ENCODE measurements at places on chromosomes 11 and 22.

- no peak for DNase-seq
These were observed 73.8 kb upstream of the ARFGAP3 start for GRCh38 chr22:42930810-42931420.

DNA sequence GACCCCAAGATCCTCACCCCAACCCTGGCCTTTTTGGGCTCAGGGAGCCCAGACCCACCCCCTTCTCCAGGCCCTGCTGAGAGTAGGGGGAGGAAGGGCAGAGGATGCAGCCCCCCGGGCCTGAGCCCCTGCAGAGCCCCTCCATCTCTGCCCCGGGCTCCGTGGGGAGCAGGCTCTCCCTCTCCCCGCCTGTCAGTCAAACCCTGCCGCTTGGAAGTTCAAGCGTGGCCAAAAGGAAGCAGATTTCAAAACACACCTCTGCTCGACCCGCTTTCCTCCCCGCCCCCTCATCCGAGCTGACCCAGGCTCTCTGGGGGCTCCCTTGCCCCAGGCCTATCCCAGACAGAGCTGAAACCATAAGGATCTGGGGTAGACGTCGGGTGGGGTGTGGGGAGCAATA lies 39.0 kb upstream of the CD82 start:
- DNase-seq, result no peak

DNA sequence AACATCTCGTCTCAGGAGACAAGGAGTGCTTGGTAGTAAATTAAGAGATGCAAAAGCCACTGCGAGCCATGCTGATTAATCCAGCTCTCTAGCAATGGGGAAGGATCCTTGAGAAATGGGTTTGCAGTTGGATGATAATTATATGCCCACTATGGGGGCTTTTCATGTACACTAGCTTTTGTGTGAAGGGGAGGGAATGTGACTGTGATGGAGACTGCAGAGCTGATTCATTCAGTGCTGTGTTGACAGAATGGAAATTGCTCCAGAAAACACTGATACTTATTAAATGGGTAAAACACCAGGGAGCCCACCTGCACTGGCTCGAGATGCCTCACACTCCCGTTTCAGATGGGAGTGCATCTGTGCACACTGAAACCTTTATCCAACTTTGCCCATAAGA lies 37.0 kb upstream of the KIRREL3 start:
- no peak for DNase-seq

DNA sequence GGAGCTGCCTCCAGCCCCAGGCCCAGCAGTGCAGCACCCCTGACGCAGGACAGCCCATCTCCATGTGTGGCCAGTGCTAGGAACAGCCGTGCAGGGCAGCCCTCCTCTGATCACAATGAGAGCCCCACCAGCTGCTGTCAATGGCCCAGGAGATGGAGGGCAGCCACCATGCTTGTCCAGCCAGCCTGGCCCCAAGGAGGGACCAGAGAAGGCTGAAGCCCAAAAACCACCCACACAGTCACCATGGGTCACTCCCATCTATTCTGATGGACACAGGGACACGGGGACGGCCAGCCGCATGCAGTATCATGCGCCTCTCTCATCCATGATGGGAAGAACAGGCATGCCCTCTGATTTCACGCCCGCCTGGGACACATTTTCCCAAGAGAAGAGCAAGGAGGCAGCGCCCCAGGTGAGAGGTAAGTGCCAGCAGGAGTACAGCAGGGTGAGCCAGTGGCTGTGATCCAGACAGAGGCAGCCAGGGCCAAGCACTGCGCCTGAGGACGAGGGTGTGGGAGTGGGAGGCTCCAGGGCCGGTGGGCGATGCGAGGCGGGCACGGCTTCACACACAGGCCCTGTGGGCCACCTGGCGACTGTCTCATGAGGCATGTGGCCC lies 33.6 kb upstream of the GNB1L start:
- no peak for DNase-seq

GRCh38 chr11:126840975-126841374 lies 159.6 kb downstream of the KIRREL3 start:
- no peak for DNase-seq

- DNase-seq, result no peak
These were observed 1349.0 kb downstream of the BRD1 start for GRCh38 chr22:48478529-48479265.

GRCh38 chr22:37819105-37819433 lies 4.1 kb upstream of the GALR3 start:
- no peak for DNase-seq

GRCh38 chr11:5368502-5369043 lies 15.0 kb upstream of the OR51M1 start:
- no peak for DNase-seq

DNA sequence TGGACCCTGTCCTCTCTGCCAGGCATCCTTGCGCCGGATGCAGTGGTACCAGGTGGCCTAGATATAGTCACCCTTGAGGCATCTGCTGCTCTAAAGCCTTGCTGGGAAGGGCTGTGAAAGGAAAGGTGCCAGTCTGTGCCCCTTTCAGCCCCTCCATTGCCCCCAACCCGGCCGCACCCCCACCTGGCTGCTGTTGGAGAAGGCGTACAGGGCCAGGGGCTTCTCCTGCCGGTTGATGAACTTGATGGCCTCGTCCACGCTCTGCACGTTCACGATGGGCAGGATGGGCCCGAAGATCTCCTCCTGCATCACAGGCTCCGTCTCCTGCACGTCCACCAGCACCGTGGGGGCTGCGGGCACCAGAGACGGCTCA lies 10.2 kb downstream of the ALDH3B2 start:
- no peak for DNase-seq

DNA sequence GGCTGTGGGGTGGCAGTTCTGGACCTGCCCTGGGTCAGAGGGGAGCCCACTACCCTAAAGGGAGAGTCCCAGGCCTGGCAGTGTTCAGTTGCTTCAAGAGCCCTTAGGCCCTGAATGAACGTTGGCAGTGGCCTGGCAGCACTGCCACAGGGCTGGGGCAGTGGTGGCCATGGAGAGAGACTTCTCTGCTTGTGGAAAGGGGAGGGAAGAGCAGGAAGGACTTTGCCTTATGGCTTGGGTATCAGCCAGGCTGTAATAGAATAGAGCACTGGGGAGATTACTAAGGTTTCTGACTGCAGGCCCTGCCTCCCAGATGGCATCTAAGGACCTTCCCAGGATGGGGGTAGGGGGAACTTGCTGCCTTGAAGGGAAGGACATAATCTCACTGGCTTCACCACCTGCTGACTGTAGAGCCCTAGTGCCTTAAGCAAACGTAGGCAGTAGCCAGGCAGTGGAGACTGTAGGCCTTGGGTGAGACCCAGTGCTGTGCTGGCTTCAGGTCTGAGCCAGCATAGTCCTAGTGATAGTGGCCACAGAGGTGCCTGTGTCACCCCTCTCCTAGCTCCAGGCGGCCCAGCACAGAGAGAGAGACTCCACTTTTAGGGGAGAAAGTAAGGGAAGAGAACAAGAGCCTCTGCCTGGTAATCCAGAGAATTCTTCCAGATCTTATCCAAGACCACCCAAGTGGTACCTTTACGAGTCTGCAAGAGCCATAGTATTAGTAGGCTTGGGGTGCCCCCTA lies 27.6 kb downstream of the PLA2G6 start:
- DNase-seq, result no peak

- DNase-seq, result no peak
These were observed 48.8 kb upstream of the TOP3B start for GRCh38 chr22:22031183-22031945.

DNA sequence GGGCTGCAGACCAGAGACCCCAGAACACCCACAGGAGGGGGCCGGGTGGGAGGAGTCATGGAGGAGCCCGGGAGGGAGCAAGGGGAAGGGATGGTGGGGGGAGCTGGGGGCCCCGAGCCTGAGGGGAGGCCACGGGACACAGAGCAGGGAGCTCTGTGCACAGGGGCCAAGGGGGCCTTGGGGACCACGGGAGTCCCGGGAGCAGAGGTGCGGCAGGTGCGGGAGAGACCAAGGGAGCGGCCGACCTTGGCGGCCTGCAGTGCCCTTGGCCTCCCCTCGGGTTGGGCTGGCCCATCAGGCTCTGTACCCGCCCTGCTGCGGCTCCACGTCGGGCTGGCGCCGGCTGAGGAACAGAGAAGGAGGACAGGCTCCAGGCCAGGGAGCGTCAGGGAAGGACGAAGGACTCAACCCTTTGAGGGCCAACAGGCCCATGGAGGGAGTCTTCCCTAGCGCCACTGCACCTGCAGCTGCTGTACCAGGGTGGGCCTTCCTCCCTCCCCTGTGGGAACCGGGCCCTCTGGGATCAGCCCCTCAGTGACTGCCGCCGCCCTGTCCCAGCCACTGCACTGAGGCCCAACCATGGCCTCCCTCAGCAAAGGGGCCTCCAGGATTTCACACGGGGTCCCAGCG lies 17.8 kb upstream of the BRSK2 start:
- DNase-seq, result no peak

Measured in H54 (cell line).